Esophagus squamous epithelium (tissue), 5 donors: ENCODE measurements at places on chromosomes 4 and X.

DNA sequence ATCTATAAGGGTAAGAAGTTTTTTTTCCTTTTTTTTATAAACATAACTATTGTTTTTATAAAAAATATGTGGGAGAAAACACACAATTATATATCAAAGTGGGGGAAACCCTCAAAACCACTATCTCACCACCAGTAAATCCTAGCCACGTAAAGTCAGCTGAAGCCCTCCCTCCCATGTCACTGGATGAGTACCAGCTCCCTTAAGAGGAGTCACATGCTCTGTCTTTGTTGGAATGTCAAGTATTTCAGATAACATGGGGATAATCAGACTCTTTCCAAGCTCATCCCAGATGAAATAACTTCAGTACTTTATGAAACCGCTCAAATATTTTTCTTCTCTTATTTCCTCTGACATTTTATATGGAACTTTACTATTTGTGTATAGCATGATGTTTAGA lies 2.4 kb downstream of the MYOZ2 start:
- DNase-seq: no peak

GRCh38 chrX:38570396-38570795 lies 9.1 kb downstream of the TSPAN7 start:
- no peak for DNase-seq

DNA sequence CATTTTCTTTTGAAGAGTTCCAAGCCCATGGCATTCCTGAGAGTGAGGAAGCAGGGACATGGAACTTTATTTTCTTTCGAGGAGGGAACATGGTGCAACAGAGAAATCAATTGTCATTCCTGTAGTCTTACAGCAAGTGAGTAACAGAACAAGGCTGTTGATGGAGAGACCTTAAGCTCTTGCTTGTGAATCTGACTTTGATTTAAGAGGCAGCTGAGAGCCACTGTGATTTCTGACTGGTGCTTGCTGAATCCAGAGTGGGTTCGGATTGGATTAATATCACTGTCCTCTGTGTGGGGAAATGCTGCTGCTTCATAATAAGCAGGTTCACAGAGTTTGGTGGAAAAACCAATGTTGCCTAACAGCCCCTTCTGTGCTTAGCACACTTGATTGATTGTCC lies 4.7 kb upstream of the ATP1B4 start:
- no peak for DNase-seq

DNA sequence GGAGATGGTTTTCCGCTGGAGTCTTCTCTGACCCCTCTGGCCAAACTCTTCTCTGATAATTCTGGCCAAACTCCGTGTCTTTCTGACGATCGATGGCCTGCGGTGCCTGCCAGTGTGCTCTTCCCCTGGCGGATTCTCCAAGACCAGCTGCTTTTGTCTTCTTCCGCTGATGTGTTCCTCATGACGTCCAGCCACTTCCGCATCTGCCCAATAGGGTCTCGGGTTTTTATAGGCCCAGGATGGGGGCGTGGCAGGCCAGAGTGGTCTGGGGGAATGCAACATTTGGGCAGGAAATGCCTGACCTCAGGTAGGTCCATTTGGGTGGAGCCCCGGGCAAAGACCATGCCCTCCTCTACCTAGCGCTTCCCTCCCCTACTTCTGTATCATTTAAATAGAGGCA lies 1542.1 kb downstream of the STIM2 start:
- DNase-seq: no peak

- no peak for DNase-seq
Observed at GRCh38 chr4:35463251-35463952, 780.9 kb downstream of the ARAP2 start.

DNA sequence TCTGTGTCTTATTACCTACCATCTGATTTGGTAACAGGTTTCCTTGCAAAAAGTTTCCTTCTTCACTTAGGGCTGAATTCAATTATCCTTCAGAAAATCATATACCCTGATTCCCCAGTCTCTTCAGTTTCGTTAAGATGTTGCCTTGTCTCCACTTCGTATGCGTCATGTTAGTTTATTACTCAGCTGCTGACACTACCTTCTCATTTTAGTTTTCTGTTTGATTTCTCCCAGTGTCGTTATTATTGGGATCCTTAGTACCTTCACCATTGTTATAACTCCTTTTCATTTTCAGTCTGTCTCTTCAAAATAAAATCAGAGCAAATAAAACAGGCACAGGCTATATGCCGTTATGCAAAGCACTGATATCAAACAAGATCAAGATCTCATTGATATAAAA lies 87.5 kb upstream of the RBPJ start:
- no peak for DNase-seq

DNA sequence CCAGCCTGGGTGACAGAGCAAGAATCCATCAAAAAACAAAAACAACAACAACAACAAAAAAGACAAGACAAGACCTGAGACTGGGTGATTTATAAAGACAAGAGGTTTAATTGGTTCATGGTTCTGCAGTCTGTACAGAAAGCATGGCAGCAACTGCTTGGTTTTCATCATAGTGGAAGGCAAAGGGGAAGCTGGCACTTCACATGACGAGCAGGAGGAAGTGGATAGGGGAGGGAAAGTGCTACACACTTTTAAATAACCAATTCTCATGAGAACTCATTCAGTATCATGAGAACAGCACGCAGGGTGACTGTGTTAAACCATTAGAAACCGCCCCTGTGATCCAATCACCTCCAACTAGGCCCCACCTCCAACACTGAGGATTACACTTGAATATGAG lies 28.4 kb upstream of the SLC10A7 start:
- DNase-seq: no peak

DNA sequence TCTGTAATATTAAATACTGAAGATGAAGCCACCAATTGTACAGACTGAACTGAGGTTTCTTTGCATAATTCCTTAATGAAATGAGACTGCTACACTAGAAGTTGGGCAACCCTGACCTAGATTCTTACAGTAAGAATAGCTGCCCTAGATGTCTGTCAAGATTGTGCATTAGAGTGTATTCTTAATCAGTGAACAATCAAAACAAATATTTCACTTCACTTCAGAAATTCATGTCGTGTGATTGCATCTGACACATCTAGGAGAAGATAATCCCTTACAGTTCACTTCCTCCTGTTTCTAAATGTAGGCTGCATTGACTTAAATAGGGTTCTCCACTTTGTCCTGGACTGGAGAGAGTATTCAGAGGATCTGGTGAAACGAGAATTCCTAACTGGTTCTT lies 283.1 kb downstream of the HNRNPD start:
- no peak for DNase-seq

GRCh38 chrX:2526390-2526789 lies 25.6 kb upstream of the DHRSX start:
- DNase-seq: no peak

- no peak for DNase-seq
Observed at GRCh38 chr4:78528327-78528726, 23.2 kb upstream of the ANXA3 start.

- no peak for DNase-seq
Observed at GRCh38 chr4:184395451-184395917, 78.9 kb downstream of the IRF2 start.

DNA sequence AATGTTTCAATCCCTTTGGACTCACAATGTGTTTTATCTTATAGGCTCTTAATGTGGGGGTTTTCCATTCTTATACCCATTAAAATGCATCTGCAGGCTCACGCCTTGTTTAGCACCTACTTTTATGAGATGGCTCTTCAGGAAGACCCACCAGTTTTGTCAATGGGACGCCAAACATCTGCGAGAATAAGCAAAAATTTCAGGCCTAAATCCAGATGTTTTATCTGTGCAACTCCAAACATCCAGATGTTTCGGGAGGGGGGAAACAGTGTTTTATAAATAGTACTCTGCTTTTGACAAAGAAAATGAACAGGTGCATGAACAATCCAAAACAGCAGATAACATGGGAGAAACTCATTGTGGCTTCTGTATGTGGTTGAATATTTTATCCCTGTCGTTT lies 342.8 kb downstream of the DHX15 start:
- no peak for DNase-seq

DNA sequence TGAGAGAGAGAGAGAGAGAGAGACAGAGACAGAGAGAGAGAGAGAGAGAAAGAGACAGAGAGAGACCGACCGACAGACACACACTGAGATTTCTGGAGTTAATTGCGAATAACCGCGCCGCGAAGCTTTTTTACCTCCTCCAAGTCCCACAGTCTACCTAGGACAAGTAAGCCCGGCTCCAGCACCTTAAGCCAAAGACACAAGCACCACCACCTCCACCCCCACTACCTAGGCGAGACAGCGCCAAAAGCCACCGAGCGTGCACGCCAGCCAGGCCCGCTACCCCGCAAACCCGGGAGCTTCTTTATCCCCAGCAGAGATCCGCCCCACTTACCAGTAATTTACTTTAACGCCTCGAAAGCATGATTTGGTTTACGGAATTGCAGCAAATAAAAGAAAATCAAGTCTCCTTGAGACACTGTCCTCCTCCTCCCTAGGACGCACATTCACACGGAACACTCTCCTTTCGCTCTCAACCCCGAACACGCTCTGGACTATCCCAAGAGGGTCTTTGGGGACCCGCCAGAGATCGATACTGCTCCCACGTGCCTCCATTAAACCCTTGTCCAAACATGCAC lies 649.6 kb upstream of the DIPK2B start:
- no peak for DNase-seq

- no peak for DNase-seq
Observed at GRCh38 chr4:2560167-2560566, 23.7 kb downstream of the FAM193A start.

GRCh38 chrX:4028151-4028550 lies 314.7 kb upstream of the PRKX start:
- no peak for DNase-seq
